Stimulated activated CD8-positive, alpha-beta memory T cell treated with anti-CD3 and anti-CD28 coated beads, Interleukin-7, amount 100 ng/mL, for 48 hours (primary cell): ENCODE measurements at places on chromosomes 4 and X.

GRCh38 chr4:51958199-51958968 is 61.8 kb downstream of the LRRC66 start:
- DNase-seq, result no peak

DNA sequence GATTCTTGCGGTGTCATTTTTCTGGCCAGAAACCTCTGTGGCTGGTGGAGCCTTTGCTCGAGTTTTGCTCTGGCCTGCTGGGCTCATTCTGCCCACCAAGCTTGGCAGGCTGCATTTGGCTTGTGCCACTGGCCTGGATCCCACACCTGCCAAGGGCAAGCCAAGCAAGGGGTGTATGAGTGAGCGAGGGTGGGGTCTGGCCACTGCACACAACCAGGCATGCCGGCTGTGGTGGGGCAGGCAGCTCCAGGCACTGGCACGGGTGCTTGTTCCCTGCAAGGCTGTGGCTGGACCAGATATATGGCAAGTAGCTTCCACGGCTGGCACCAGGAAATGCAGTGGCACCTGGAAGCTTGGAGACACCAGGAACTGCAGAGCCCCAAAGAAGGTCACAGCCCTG is 68.6 kb upstream of the PPP3CA start:
- no peak for DNase-seq

GRCh38 chr4:130110189-130110588 is 1014.2 kb downstream of the C4orf33 start:
- DNase-seq, result no peak

DNA sequence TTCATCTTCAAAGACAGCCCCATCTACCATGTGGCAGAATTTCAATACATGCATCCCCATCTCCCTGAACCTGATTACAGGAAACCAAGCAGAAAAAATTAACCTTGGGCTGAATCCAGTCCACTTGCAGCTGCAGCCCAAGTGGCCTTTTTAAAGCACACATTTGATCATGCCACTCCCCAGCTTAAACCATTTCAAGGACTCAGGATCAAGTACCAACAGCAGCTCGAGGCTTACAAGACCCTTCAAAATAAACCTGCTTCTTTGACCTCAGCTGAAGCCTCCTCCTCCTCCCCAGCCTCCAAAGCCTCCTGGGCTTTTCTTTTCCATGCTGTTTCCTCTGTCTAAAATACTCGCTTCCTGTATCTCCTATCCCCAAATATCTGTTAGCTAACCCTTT is 50.7 kb upstream of the KIT start:
- DNase-seq, result no peak

GRCh38 chr4:123399627-123400358 is 3.2 kb downstream of the SPRY1 start:
- DNase-seq, result no peak

GRCh38 chr4:52377563-52377962 is 281.5 kb downstream of the USP46 start:
- no peak for DNase-seq

DNA sequence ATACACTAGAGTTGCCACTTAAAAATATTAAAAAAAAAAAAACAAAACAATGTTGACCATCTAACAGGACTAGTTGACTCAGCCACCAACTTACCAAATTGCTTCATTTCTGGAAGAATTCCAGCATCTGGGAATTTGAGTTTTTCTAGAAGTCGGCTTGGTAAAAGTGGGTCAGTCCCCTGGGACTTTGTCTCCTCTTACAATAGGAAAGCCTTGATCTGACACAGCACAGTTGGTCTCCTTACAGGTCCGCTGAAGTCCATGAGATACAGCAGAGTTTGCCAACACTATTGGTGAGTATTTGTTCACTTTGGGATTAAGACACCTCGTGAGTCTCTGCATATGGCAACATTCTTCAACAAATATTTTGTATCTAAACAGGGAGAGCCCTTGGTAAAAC is 18.2 kb upstream of the DDIT4L start:
- DNase-seq, result no peak

GRCh38 chr4:3290889-3291321 is 1.9 kb upstream of the RGS12 start:
- no peak for DNase-seq

GRCh38 chr4:64880557-64880956 is 471.3 kb upstream of the TECRL start:
- DNase-seq, result no peak

- DNase-seq, result no peak
Measured at GRCh38 chr4:87516683-87517082, 12.5 kb downstream of the SPARCL1 start.

- DNase-seq, result no peak
Measured at GRCh38 chr4:8897251-8898167, 25.9 kb upstream of the HMX1 start.

- no peak for DNase-seq
Measured at GRCh38 chr4:124745985-124746801, 33.7 kb upstream of the ANKRD50 start.

DNA sequence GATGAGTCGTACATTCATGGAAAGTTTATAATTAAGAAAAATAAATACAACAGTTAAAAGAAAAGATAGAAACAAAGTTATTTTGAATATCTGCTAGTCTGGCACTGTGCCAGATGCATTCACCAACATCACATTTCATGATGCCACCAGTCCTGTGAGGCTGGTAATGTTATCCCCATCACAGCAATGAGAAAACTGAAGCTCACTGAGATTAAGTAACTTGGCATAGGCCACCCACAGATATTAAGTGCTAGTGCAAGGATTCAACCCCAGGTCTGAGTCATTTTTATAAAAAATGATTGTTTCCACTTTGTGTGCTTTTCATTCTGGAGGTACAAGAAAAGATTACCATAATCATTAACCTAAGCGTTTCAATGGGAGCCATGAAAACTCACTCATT is 65.0 kb upstream of the IL15 start:
- no peak for DNase-seq

GRCh38 chrX:67544281-67545035 is 637 bp downstream of the AR start:
- DNase-seq, result no peak

DNA sequence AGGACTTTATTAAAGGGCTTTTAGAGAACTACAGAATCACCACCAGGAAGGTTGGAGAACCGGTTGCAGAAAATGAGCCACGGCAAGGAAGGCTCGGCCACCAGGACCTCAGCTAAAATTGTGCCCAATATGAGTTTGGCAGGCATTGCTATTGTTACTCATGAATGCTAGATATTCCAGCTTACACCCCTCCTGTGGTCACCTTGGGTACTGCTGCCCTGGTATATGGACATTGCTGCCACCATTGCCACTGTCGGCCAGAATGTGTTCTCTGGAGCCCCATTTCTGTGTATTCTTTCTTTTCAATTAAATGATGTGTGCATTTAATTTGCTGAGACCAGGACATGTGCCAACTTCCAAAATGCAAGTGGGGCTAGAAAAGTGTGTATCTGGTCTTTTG is 626.7 kb upstream of the BOD1L1 start:
- no peak for DNase-seq

DNA sequence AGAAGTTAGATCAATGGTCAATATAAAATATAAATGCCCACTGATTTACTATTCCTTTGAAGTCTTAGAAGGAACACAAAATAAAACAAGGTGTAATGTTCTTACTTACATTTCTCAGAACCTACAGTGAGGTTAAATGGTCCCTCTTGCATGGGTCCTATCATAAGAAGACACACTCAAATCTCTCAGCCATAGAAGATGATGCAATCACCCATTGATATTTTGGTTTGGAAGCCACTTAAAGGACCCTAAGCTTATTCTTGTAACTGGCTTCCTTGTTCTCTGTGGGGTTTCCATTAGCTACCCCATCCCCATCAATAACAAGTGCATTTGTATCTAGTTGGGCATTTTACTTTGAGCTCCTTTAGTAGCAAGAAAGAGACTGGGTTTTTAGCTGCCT is 15.1 kb downstream of the REELD1 start:
- DNase-seq, result no peak

DNA sequence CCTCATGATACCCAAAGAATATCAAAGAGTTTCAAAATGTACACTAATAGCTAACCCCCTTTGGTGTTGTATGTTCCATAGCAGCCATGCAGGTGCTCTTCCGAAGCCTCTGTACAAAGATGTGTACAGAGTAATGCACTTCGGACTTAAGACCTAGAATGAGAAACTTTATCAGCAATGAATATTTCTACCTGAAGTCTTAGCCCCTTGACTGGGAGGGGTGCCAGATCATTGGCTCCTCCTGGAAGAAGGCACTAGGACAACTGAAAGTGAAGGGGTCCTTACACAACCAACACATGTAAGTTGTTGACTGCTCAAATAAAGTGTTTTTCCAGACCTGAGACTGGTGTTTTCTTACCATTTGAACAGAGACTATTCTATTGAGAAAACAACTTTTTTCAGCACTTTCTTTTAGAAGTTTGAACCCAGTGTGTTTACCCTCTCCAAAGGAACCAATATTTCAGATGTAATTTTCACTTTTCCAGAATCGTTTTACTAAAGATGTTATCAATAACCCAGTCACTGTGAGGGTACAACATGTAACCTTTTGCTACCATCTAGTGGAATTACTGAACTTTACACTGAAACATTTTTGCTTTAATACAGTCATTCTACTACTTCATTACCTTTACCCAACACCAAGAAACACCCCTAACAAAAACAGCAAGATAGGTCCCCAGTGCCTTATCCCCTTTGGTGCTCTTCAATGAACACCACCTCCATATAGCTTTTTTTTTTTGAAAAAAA is 33.3 kb upstream of the PRDX4 start:
- DNase-seq, result no peak

DNA sequence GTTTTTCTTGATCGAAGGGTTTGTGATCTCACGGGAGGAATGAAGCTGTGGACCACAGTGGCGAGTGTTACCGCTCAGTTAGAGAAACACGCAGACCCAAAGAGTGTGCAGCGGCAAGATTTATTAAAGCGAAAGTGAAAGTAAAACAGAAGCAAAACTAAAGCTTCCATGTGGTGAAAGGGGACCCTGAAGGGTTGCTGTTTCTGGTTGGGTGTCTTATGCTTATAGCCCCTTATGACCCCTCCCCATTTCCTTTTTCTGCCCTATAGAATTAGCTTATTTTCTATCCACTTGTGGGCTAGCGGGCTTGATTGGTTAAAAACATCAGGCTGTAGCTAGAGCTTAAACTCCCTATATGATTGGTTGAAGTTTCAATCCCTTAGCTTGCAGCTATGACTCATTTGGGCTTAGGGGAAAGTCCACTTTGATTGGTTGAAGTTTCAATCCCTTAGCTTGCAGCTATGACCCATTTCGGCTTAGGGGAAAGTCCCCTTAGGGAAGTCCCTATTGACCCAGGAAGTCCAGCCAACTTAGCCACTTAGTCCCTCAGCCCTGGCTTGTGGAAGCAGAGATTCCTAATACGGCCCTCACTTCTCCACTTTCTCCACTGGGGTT is 171.2 kb upstream of the NWD2 start:
- DNase-seq, result no peak

DNA sequence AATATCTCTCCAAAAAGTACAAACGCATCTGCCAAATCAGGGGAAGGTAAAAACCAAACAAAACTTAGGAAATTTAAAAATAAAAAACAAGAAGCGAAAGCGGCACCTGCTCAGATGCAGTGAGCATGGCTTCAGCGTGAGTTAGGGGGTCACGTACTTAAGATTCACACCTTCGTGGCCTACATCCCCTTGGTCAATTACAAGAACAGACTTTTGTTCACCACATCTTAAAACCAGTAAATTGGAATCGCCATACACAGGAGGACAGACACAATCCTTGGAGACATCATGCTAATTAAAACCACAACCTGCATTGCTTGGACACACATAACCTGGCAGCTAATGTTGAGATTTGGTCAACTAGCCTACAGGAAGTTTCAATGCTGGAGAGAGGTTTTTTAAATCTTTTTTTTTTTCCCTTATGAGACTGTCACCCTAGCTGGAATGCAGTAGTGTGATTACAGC is 12.5 kb upstream of the SEL1L3 start:
- DNase-seq, result no peak

DNA sequence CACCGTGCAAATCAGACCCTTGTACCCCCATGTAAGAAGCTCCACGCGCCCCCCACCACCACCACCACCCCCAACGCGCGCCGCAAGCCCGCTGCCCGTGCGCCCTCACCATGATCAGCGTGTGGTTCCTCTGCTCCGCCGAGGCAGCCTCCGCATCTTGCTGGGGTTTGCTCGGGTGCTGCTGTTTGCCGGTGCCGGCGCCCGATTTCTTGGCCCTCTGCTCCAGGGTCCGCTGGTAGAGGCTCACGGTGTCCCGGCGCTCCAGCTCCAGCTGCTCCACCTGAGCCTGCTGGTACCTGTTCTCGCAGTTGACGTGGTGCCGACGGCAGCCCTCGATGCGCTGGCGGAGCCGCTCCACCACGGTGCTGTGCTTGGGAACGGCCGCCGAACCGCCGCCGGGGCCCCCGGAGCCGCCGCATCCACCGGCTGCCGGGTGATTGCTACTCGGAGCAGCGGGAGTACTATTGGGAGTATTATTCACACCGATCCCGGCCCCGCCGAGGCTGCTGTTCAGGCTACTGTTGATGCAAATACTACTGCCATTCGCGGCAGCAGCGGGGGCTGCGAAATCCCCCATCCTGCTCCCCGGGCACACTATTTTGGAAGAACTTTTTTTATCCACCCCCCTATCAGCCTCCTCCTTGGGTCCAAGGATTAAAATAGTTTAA is 1.1 kb downstream of the MAML3 start:
- DNase-seq, result no peak

- DNase-seq, result no peak
Measured at GRCh38 chrX:44843318-44843702, 511 bp upstream of the DUSP21 start.

- no peak for DNase-seq
Measured at GRCh38 chr4:129378364-129378763, 282.4 kb downstream of the C4orf33 start.

DNA sequence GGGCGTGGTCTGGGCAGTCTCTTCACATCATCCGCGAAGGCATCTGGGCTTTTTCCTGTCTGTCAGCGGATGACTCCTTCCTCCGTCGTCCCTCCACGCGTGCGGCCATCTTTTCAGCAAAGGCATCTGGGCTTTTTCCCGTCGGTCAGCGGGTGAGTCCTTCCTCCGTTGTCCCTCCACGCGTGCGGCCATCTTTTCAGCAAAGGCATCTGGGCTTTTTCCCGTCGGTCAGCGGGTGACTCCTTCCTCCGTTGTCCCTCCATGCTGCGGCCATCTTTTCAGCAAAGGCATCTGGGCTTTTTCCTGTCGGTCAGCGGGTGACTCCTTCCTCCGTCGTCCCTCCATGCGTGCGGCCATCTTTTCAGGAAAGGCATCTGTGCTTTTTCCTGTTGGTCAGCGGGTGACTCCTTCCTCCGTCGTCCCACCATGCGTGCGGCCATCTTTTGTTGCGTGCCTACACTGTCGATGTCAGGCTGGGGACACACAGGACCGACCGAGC is 12.3 kb upstream of the TMEM271 start:
- DNase-seq, result no peak
